ENCODE measurements at places on chromosomes 5 and 9.

DNA sequence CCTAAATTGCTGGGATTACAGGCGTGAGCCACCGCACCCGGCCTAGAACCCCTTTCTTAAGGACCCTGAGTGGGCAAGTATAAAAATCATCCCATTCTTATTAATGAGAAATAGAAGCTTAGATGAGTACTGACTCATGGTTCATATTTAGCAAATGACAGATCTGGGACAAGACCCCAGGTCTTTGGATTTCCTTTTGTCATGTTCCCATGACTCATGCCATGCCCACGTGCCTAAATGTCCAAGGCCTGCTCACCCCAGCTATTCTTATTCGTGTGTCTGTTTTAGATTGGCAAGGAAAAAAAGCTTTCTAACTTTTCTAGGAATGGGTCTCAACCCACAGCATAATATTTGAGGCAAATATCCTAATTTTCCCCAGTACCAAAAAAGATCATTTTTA, 57.7 kb upstream of the RPS23 start:
- DNase-seq = no peak

- DNase-seq = no peak
Observed at GRCh38 chr5:169423580-169424278, 122.8 kb upstream of the SLIT3 start.

GRCh38 chr5:177445917-177446199, 756 bp upstream of the PRR7 start:
- no peak for DNase-seq

DNA sequence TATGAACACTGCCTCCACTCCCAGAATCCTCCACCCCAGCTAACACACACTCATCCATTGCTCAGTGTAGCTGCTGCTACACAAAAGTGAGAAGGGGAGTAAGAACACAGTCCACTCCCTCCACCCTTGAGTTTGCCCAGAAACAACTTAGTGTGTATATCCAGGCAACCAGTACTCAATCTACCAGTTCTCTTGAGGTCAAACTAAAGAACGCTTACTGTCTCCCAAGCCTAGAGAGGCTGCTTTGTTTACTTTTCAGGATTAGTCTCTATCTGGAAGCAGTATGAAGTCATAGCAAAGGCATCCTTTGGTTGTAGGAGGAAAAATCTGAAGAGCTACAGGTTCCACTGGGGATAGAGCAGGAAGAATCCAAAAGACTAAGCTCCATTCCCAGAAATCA, 296.3 kb downstream of the KCNN2 start:
- no peak for DNase-seq

GRCh38 chr9:95211028-95211427, 106.5 kb downstream of the FANCC start:
- no peak for DNase-seq

GRCh38 chr9:121053544-121053943, 3.5 kb upstream of the C5 start:
- DNase-seq = no peak

DNA sequence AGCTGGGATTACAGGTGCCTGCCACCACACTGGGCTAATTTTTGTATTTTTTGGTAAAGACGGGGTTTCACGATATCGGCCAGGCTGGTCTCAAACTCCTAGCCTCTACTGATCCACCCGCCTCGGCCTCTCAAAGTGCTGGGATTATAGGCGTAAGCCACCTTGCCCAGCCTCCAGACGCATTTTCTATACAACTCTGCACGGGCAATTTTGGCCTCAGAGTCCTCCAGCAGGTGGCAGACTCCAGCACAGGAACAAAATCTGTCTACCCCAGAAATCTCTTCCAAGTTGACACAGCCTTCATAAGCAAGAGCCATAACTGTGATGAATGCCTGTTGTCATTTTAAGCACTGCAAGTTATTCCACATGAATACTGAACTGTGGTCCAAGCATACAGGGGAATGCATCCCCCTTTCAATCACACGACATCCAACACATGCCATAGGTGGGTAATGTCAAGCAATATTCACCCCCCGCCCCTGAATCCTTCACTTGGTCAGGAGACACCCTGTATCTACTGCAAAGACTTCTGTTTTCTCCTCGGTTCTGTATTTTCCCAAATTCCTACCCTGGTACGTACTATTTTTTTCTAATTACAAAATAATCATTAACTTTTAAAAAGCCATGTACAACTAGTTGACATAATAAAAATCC, 50.8 kb downstream of the ALDH7A1 start:
- DNase-seq = no peak

All from femur (tissue), 1 donor.